LHCN-M2 (cell line): ENCODE measurements at places on chromosomes 7 and 10. TPM values are rescaled to one million over a fixed set of nuclear protein-coding genes. Genes with fewer than 3 reads are reported as not detected.

DNA sequence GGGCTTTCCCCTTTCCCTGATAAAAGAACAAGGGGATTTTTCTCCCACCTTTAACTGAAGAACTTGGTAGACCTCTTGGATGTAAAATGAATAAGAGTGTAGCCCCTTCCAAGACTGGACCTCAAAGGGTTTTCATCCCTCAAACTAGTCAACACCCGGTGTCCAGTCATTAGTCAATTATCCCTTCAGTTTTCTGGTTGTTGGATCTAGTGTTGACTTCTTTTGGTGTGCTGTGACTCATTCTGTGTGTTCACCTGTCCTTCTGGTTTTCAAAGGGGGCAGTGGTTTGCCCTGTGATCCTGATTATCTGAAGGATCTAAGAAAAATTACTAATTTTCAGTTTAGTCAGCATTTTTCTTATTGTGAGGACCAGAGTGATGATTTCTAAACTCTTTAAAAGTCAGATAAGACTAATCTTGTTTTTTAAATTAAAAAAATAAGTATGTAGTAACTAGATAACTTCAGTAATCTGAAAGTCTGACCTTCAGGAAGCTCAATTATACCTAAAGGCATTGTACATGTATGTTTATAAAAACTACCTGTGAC lies 583.5 kb downstream of the CNTNAP2 start:
- DNase-seq, result no peak

GRCh38 chr10:92493362-92493761 lies 80.5 kb downstream of the IDE start:
- peak; percentile 17 for DNase-seq

GRCh38 chr7:86644282-86645224 lies 844 bp downstream of the GRM3 start:
- no peak for DNase-seq

DNA sequence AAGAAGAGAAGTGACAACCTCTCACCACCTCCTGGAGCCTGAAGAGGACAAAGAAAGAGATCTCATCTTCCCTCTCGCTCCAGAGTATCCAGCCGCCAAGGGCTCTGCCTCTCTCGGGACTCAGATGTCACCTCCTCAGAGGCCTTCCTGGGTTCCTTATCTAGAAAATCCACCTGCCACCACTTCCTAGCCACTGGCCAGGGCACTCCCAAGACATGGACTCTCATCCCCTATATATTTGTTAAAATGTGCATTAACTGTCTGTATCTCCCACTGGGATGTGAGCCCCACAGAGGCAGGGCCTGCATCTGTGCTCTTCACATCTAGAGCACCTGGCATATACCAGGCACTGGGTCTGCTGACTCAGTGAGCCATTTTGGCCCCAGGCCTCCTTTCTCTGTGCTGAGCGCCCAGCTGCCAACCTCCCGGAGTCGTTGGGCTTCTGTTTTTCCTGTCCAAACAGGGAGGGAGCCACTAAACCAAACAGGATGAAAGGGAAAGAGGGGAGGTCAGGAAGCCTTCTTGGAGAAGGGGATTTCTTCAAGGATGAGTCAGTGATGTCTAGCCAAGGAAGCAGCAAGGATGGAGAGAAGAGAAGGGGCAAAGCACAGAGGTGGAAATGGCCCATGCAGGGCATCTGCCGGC lies 58.9 kb downstream of the KCNMA1 start:
- DNase-seq, result peak; percentile 69

GRCh38 chr7:129707910-129708499 lies 96.5 kb downstream of the NRF1 start:
- DNase-seq, result peak; percentile 60

- DNase-seq, result peak; percentile 21
These were observed 14.0 kb upstream of the SLC18A2 start for GRCh38 chr10:117226813-117227451.

DNA sequence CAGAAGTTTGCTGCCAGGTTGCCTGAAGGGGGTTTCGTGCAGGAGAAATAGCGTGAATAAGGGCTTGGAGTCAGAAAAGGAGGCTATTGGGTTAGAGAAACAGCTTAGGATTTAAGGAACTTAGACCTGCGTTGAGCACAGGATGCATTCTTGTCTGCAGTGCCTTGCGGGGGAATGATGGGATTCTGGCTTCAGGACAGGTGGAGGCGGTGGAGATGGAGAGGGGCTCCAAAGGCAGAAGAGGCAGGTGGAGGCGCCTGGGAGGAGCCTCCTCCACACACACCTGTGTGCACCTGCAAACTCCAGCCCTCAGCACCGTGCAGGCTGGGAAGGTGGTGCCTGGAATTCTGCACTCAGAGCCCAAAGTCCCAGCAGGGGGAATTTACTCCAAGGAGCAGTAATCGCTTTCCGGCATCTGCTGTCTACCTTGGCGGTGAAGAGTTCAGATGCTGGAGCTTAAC lies 1.8 kb downstream of the CLIP2 start:
- DNase-seq, result no peak

DNA sequence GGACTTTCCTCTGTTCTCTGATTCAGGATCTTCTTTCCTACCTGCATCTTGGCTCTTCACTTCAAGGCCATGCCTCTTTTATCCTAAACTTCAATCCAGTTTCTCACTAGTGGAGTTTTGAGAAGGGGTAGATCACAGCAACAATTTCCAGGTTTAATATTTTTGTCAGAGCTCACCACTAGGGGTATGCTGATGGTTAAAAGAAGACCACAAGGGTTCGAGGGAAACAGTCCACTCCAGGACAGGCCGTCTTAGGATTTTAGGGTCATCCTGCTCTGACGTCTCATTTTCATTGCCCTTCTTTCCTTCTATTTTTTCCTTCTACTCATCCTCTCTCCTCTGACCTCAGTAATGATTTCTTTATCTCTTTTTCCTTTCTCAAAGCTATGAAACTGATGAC lies 11.3 kb downstream of the STAG3 start:
- DNase-seq, result no peak

DNA sequence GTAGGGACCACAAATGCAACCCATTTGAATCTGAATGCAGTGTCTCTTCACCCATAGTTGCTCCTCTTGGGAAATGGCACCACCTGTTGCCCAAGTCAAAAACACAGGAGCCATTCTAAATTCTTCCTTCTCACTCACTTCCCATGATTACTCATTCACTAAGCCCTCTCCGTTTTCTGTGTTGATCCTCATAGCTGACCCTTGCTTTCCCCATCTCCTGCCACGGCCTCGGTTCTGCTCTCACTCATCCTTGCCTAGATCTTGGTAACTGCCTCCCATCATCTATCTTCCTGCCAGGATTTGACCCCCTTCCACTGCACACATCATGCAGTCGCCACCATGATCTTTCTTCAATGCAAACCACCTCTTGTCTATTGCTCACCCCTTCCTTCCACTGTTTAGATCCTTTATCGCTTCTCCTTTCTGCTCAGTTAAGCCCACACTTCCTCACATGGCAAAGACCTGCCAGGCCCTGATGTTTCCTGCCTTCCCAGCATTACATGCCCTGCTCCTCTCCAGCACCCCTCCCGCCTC lies 19.0 kb upstream of the CPN1 start:
- DNase-seq, result peak; percentile 76

GRCh38 chr7:143245123-143245522 lies 18.1 kb upstream of the GSTK1 start:
- DNase-seq, result peak; percentile 65

- no peak for DNase-seq
These were observed 12.9 kb upstream of the HOXA2 start for GRCh38 chr7:27115221-27116026.

- DNase-seq, result no peak
These were observed 74.4 kb upstream of the SFMBT2 start for GRCh38 chr10:7485244-7485556.

DNA sequence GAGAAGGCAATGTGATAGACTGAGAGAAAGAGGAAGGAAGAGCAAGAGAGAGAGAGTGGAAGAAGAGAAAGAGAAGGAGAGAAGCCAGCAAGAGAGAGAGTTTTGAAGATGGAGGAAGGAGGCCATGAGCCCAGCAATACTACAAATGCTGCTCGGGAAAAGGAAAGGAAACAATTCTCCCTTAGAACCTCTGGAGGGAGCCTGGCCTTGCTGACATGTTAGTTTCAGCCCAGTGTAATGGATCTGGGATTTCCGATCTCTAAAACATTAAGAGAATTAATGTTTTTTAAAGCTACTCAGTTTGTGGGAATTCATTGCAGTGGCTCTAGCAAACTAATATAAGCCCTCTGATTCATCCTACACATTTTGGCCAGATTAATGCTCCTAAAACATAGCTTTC lies 206.8 kb upstream of the MTPN start:
- peak; percentile 44 for DNase-seq

DNA sequence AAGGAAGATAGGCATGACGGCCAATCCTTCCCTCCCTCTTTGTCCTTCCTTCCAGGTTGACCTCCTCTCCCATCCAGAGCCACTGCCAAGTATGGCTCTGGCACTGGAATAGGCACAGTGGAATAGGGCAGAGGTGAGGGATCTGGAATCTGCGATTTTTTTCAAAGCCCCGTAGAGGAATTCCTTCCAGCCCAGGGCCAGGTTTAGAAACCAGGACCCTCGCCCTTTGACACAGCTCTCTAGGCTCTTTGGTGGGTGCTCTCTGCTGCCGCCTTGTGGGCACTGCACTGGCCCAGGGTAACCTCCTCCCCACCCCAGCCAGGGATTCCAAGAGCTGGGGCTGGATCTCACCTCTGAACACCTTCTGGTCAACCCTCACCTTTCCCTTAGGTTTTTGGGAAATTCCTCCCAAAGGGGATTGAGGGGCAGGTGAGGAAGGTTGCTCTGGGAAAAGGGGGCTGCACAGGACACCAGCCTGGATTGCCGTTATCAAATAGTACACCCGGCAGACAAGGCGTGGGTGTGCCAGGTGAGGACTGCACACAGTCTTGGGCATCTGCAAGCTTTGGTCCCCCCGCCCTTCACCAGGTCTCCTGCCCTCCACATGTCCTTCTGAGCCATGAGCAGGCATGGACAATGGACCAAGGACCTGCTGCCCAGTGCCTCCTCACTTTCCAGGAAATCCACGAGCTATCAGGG lies 22.8 kb downstream of the C10orf105 start:
- DNase-seq, result no peak

The C7orf57 gene
- 0.13 and 0.29 TPM in 2 replicates for total RNA-seq

The CDHR1 gene
- not detected in 2 replicates for total RNA-seq

The TMEM184A gene
- total RNA-seq, result 0.06 and 0.11 TPM in 2 replicates

The WNT16 gene
- 0.06 TPM in 1 of 2 replicates, not detected in the other for total RNA-seq

The ARL4A gene
- total RNA-seq, result 37.0 and 38.3 TPM in 2 replicates

The AFAP1L2 gene
- total RNA-seq, result under 0.01 TPM in 1 of 2 replicates, not detected in the other

The TBX20 gene
- not detected in 2 replicates for total RNA-seq

The LBX1 gene
- 1.7 TPM in 2 replicates for total RNA-seq

The ENKUR gene
- not detected in 2 replicates for total RNA-seq
